Naive thymus-derived CD4-positive, alpha-beta T cell (primary cell): ENCODE measurements at places on chromosomes 1 and 21.

DNA sequence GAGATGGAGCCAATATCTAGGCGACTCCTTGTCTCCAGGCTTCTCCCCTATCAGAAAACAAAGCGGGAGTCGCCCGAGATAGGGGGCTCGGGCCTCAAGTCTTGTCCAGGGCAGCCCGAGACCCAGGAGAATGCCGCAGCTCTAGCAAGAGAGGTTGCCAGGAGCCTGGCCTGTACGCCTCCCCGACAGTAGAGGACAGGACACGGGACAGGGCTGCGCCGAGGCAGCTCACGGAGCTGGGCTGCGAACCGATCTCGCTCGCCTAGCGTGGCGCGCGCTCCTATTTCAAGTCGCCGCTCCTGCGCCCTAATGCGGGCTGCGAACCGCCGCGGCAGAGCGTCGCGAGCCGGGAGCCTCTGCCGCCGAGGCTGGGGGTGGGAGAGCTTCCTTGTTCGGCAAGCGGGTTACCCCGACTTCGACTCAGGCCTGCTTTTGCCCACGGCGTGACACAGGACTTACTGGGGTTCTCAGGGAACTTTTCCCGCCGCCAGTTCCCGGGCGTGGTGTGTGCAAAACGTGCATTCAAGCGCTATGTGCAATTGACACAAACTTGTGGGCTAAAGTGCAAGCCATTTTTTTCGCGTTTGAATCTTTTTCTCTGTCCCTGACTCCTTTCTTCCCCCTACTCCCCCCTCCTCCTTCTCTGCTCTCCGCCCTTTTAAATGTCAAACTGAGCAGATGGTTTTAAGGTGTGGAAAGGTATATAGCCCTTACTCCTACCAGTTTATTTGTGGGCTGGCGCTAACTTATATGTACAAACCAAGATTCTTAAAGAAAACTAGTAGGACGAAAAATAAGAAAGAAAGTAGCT lies 2.4 kb upstream of the PROX1 start:
- DNase-seq = no peak

GRCh38 chr21:33945652-33946270 lies 30.2 kb upstream of the ATP5PO start:
- DNase-seq = no peak

- DNase-seq = no peak
Measured at GRCh38 chr1:218024211-218024720, 260.8 kb upstream of the RRP15 start.

DNA sequence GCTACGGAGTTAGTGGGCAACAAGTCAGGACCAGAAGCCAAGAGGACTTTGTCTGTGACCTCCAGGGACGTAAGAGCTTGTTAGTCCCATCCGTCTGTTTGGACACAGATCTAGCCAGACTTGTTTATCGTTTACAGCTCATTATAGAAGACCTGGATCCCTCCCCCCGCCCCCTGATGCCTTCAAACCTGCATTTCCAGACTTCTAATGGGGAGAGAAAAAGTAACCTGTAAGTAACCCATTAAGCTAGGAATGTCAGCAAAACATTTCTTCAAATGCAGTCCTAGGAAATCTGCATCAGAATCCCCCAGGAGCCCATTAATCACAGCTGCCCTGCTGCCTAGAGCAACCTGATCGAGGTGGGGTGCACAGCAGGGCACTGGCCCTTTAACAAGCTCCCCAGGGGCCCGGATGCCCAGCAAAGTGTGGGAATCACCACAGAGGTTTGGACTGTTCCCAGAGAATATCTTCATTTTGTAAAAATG lies 1.4 kb upstream of the MAD2L2 start:
- no peak for DNase-seq

GRCh38 chr1:81949421-81949820 lies 148.7 kb downstream of the ADGRL2 start:
- no peak for DNase-seq

DNA sequence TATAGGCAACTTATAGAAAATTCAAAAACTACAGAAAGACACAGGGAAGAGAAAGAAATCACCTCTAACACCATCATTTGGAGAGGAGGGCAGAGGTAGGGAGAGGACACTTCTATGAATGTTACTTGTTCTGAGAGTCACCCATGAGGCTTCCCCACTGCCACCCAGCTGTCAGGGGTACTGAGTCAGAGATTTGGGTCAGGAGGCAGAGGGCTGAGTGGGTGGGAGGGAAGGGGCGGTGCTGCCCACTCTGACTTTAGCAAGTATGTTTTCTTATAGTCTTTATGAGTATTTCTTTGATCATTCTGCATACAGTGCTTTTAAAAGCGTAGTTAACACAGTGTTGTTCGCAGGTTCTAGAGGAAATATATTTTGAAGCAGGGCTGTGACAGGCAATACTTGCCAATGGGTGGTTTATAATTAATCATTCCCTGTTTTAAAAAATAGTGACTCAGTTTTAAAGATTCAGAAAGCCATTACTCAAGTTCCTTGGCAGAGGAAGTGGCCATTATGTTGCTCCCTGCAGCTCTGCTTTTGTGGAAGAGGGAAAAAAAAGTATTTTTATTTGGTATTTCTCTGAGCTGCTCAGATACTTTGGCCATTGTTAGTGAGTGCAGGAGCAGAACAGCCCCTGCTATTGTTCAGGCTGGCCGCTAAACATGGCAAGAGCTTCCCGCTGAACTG lies 18.3 kb downstream of the IL6R start:
- no peak for DNase-seq

DNA sequence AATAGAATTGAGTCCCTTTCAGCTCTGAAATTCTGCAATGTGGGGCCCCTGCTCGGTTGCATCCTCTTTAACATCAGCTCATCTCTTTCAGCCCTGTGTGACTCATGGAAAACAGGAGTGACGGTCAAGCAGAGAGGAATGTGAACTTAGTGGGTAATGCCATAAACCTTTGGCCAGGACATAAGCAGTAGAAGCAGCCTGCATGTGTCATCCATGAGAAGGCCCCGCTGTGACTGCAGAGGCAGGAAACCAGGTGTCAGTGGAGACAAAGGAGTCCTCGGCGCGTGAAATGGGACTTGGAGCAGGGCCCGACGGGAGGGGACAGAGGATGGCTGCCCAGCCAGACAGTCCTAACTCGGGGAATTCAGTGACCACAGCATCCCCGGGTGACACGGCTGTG lies 21.1 kb upstream of the EPHB2 start:
- no peak for DNase-seq

- DNase-seq = no peak
Measured at GRCh38 chr1:204511366-204511765, 4.8 kb upstream of the MDM4 start.
